Stimulated activated memory B cell treated with anti-CD40 and anti-IgM and Interleukin-4, amounts not matched to agents 10 μg/mL and 1 μg/mL and 100 μg/mL, for 72 hours (primary cell): ENCODE measurements at places on chromosomes 3 and 15.
A peak's percentile ranks its signal among the peaks of the same experiment; 100 is the strongest.

- ATAC-seq = no peak
- H3K27me3 ChIP-seq = no peaks in the 10 kb centered on the region
- H3K36me3 ChIP-seq = no peaks in the 10 kb centered on the region
- no peaks in the 10 kb centered on the region for H3K4me1 ChIP-seq
These were observed 669.5 kb downstream of the SQOR start for GRCh38 chr15:46304321-46304720.

DNA sequence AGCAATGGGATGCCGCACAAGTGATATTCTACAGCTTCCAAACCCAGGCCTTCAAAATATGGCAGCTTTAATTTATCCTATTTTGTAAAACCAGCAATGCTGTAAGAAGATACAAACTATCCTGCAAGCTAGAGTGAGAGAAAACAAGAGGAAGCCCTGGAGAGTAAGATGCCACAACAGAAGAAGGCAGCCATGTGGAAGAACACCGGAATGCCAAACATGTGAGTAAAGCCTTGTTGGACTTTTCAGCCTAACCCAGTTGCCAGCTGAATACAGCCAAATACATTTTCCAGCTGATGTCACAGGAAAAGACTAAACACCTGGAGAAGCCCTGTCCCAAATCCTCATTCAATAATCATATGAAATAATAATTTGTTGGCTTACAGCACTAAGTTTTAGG lies 1115.1 kb upstream of the CADM2 start:
- no peak overlapping the region for H3K27ac ChIP-seq
- H3K4me3 ChIP-seq = no peak overlapping the region
- ATAC-seq = no peak
- no peaks in the 10 kb centered on the region for H3K36me3 ChIP-seq
- no peaks in the 10 kb centered on the region for H3K4me1 ChIP-seq

GRCh38 chr3:36907911-36908646 lies 36.8 kb downstream of the TRANK1 start:
- no peaks in the 10 kb centered on the region for H3K27me3 ChIP-seq
- peak; percentile 64 for ATAC-seq
- H3K36me3 ChIP-seq = no peaks in the 10 kb centered on the region
- H3K4me3 ChIP-seq = peak overlapping the region; percentile 85
- peaks cover 60% of the 10 kb centered on the region for H3K4me1 ChIP-seq

DNA sequence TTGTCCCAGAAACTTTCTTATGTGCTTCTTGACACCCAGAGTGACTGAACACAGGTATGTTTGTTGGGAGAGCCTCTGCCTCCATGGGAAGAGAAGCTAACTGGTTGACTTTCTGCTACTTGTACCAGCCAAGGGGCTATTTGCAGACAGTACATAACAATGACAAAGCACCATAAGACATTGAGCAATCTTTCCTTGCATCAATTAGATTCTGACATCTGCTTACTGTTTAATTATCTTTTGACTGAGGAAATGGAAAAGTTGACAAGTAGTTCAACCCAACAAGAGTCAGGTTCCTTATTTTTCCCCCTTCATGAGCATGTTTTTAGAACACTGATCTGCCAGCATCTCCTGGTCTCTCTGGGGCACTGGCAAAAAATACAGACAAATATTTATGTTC lies 157.7 kb downstream of the RPLP1 start:
- no peaks in the 10 kb centered on the region for H3K27me3 ChIP-seq
- peak overlapping the region; percentile 13 for H3K27ac ChIP-seq
- no peak overlapping the region for H3K4me3 ChIP-seq
- peaks cover 8% of the 10 kb centered on the region for H3K4me1 ChIP-seq

DNA sequence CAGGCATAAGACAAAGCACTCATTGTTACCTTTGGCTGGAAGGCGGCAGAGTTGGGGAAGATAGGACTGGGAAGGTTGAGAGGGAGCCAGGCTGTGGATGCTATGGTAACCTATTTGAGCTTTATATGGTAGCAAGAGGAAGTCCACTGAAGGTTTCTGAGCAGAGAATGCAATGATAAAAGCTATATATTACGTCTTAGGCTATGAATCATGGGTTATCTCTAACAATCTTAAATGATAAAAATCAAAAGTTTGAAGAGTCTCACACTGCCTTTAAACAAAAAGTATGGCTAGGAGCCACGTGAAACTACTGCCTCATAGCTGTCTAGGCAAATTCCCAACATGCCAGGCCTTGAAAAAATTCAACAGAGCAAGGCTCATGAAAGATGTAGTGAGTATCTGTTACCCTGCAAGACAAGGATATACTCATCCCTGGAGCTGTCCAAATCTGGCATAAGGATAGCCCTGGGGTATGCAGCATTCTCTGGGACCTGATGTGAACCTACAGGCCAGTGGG lies 4.1 kb downstream of the P3H2 start:
- no peak overlapping the region for H3K27ac ChIP-seq
- peaks cover 40% of the 10 kb centered on the region for H3K27me3 ChIP-seq
- no peak overlapping the region for H3K4me3 ChIP-seq

- no peaks in the 10 kb centered on the region for H3K4me1 ChIP-seq
- no peaks in the 10 kb centered on the region for H3K27me3 ChIP-seq
- no peak overlapping the region for H3K4me3 ChIP-seq
- H3K36me3 ChIP-seq = no peaks in the 10 kb centered on the region
- no peak overlapping the region for H3K27ac ChIP-seq
These were observed 735.0 kb downstream of the ROBO1 start for GRCh38 chr3:79032686-79033318.

- no peaks in the 10 kb centered on the region for H3K36me3 ChIP-seq
- H3K4me1 ChIP-seq = no peaks in the 10 kb centered on the region
- H3K4me3 ChIP-seq = no peak overlapping the region
- H3K27me3 ChIP-seq = no peaks in the 10 kb centered on the region
These were observed 502.1 kb upstream of the RASGRP1 start for GRCh38 chr15:39066677-39067076.

DNA sequence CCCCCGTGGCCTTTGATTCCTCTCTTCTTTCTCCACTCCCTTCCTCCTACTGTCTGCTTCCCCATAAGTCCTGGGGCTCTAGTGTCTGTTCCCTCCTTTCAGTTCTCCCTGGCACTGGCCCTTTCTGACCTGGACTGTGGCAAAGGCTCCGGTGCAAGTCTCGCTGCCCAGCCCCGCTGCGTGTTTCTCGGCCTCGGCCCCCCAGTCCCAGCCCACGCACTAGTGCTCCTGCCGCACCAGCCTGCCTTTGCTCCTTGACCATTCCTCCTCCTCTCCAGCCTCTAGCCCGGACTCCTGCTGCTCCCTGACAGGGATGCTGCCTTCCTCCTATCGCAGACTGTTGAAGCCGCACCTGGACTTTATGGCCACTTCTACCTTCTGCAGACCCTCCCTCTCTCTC lies 2.1 kb downstream of the TM6SF1 start:
- H3K36me3 ChIP-seq = peaks cover 6% of the 10 kb centered on the region
- peaks cover 25% of the 10 kb centered on the region for H3K4me1 ChIP-seq
- no peak for ATAC-seq
- peaks cover 62% of the 10 kb centered on the region for H3K27me3 ChIP-seq

DNA sequence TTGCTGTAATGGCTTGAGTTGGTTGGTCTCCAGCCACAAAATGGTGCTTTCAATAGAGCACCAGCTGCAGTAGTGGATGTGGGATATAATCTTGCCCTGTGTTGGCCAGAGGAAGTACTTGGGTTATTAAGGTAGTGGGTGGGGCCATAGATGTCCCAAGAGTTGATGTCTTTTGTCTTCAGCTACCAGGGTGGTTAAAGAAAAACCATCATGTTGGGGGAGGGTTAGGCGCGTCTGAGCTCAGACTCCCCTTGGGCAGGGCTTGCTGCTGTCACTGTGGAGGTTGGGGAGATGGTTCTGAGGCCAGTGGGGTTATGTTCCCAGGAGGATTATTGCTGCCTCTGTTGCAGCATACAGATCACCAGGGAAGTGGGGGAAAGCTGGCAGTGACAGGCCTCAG lies 46.9 kb upstream of the GADL1 start:
- H3K4me1 ChIP-seq = no peaks in the 10 kb centered on the region
- no peak overlapping the region for H3K27ac ChIP-seq
- ATAC-seq = no peak
- H3K36me3 ChIP-seq = no peaks in the 10 kb centered on the region
